Activated CD8-positive, alpha-beta memory T cell treated with anti-CD3 and anti-CD28 coated beads for 24 hours (primary cell): ENCODE measurements at places on chromosomes 6 and 20.

DNA sequence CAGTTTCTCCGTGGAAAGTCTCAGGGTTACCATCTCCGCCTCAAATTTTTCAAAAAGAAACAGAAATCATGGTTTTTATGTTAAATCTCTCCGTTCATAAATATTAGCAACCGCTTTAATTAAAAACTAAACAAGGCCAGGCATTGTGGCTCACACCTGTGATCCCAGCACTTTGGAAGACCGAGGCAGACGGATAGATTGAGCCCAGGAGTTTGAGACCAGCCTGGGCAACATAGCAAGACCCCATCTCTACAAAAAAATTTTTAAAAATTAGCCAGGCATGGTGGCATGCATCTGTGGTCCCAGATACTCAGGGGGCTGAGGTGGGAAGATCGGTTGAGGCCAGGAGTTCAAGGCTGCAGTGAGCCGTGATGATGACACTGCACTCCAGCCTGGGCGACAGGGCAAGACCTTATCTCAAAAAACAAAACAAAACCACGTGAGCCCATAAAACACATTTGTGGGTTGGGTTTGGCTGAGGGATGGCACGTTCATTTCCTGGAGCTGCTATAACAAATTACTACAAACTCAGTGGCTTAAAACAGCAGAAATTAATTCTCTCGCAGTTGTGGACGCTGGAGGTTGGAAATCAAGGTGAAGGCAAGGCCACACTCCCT, 223.2 kb downstream of the ZNF217 start:
- DNase-seq: no peak

- DNase-seq: no peak
These were observed 81.3 kb downstream of the AFDN start for GRCh38 chr6:167907837-167908681.

GRCh38 chr6:20058912-20059311, 153.4 kb downstream of the MBOAT1 start:
- DNase-seq: no peak

DNA sequence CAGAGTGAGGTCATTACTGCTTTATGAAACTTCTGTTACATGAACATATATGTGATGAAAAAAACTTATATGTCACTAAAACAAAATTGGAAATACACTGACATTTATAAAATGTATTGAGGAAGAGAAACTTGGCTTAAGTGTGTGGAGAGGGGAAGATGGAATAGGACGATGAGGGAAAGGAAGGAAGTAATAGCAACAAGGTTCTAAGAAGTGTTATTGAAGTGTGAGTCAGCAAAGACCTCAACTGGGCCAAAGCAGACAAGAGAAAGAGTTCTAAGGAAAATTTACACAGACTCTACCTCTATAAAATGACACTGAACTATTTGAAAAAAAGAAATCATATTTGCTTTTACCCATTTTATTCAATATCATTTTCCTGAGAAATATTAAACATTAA, 38.3 kb downstream of the SNX3 start:
- DNase-seq: no peak

DNA sequence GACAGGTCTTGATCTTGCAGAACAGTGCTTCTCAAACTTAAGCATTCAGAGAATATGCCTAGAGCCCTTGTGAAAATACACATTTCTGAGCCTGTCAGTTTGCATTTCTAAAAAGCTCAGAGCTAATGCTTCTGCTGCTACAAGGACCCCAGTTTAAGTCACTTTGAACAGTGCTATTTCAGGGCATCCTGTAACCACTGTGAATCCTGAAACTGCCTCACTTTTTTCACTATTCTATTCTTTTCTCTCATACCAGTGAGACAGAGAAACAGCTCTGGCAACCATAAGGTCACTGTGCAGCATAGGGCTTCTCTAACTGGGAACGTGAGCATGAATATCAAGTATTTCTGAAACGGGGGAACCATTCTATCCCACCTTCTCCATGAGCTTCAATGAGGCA, 51.2 kb downstream of the LGSN start:
- no peak for DNase-seq

- no peak for DNase-seq
These were observed 597 bp downstream of the LY86 start for GRCh38 chr6:6588924-6589709.

- no peak for DNase-seq
These were observed 2.2 kb upstream of the CD2AP start for GRCh38 chr6:47475319-47475816.

GRCh38 chr20:4875578-4876067, 125.7 kb downstream of the SLC23A2 start:
- no peak for DNase-seq

DNA sequence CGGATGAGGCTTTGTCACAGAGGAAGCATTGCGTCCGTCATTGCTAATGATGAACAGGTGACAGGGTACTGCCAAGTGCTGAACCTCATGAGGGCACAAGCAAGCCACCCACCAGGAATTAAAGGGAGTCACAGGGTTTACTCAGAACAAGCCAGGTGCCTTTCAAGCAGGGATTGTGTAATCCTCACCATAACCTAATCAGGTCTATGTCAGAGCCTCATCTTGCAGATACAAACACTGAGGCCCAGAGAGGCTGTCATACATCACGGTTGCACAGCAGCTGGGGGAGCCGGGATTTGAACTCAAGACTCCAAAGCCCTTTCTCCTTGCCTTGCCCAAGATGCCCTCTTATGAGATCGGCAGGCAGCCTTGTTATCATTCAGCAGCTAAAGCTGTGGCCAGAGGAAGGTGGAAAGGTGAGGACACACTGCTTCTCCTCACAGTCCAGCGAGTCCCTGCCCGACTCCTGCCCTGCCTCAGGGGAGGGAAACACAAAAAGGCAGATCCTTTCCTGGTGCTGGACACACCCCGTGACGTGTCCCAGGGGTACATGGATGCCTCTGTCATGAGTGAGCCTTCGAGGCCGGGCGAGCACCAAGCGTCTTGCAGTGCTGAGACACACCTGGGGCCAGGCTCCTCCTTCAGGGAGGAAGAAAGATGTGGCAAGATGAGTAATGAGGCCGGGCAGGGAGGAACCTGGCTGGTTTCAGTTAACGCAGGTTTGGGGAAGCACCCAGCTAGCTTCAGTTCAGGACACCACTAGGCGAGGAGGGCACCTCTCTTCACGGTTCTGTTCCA, 214.9 kb downstream of the LY86 start:
- DNase-seq: no peak

DNA sequence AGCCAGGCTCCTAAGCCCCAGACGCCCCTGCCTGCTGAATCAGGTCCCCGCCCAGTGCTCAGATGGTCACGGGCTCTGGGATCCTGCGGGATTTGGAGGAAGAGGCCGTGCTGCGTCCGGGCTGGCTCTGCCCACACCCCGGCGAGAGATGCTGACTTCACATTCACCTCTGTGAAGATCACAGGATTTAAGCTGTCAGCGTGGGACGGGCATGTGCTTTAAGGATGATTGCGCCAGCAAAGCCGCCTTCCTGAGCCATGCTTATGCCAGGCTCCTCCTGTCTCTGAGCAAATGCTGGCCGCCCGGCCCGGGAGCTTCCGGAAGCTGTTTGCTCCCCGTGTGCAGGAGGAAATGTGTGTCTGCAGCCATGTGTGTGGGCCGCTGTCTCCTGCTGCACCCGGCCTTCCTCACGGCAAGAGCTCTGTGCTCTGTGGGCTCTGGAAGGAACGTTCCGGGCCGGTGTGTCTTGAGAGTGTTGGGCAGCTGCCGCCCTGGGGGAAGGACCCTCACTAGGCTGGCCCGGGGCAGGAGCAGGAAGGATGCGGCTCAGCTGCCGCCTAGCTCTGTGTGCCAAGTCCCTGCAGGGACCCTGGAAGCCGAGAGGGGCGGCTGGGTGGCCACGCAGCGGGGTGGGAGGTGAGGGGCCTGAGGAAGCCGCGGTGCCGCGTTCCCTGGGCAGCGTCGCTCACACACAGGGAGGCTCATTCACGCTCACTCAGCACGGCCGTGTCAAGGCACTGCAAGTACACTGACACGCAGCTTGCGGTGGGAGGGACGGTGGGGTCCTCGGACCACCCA, 19.0 kb upstream of the BHLHE23 start:
- DNase-seq: peak; percentile 66

DNA sequence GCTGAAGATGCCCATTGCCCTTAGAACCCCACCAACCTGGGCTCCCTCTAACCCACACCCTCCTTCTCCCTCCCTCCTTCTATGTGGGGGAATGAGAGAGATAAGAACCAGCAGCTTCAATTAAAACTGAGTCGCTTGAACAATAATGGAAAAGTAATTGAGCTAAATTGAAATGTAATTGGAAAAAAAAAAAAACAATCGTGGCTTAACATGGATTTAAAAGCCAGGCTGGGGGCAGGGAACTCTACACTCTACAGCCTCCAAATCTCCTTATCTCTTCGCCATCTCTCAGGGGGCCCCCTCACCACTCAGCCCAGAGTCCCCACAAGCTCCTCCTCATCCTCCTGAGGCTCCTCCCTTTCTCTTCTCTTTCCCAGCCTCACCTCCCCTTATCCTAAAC, 83.2 kb downstream of the MDGA1 start:
- no peak for DNase-seq

DNA sequence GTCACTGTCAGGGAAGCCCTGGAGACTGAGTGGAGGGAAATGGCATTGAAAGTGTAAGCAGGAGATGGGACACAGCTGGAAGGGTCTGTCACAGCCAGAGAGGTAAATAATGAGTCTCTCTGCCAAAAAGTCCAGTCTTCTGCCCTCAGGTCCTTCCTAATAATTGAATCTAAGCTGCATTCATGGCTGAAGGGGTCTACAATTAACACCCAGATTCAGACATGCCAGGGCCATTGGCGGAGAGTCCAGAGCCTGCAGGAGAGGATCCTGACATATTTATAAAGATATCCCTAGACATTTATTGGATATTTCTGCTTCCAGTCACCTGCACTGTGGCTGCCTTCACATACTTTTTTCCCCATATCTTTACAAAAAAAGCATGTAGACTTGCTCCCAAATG, 89.0 kb downstream of the LRFN2 start:
- no peak for DNase-seq

GRCh38 chr6:32604434-32604877, 14.8 kb upstream of the HLA-DRB1 start:
- no peak for DNase-seq

GRCh38 chr6:60867548-60867947, 1418.5 kb downstream of the KHDRBS2 start:
- DNase-seq: no peak

- DNase-seq: no peak
These were observed 14.0 kb downstream of the HIVEP1 start for GRCh38 chr6:12026120-12026519.

DNA sequence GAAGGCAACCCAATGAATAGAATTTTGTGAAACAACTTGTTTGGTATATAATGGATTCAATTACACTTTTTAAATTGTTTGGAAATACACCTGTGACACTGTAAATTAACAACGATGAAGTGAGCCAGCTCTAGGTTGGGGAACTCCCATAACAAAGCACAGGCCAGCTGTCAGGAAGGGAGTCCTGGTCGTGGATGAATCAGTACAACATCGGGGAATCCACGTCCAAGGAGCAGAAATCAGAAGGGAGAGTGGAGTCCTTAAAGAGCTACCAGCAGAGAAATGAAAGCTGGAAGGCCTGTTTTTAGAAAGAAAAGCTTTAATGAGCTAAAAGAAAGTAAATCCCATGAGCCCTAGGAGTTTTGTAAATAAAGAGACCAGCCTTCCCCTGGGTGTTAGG, 223.1 kb upstream of the SLC35B3 start:
- no peak for DNase-seq

- DNase-seq: no peak
These were observed 656.2 kb downstream of the FRK start for GRCh38 chr6:115404446-115404845.

- no peak for DNase-seq
These were observed 25.3 kb upstream of the GPR63 start for GRCh38 chr6:96862560-96862959.

DNA sequence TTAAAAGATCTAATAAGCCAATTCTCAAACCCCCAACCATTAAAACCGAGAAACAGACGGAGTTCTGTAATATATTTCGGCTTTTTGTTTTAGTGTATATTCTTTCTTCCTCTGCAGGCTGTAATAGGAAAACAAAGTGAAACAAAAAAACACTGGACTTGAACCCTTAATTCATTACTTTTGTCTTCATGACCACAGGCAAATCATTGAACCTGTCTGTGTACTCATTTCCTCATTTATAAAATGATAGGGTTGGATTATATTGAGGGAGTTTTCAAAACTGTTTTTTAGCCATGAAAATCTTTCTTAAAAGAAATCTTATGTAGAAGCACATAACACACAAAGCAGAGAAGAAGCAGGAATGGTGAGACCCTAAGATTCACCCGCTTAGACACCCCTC, 278.8 kb downstream of the CD83 start:
- no peak for DNase-seq

DNA sequence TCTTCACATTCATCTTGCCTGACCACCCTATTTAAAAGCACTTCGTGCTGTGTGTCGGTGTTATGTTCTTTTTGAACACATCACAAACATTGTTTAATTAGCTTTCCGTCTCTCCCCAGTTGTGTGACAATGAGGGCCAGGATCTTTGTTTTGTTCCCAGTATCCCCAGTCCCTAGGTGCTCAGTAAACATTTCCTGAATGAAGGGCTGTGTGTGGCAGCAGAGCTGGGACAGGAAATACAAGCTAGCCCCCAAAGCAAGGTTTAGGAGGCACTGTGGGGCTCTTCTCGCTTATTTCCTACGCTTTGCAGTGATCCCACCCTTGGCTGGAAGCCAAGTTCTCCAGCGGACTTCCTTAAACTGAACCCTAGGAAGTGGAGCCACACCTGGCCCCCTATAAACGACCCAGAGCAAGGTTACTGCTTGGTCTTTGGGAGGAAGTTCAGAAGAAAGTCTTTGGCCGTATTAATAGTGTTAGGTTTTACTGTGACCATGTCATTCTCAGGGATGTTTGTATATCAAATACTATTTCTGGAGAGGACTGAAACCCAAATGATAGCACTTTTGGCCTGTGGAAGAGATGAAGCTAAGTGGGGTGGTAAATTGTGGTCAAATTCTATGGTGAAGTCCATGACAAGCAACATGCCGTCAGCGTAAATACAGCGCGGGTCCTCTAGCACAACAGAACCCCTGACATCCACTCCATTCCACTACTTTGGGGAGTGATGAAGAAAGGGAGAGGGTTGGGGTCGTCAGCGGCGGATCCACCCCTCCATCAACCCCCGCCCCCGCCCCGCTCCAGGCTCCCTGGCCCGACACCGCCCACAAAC, 570 bp upstream of the FANCE start:
- DNase-seq: no peak
